NCI-H1417 (cell line): ENCODE measurements at places on chromosomes 1 and 21.

DNA sequence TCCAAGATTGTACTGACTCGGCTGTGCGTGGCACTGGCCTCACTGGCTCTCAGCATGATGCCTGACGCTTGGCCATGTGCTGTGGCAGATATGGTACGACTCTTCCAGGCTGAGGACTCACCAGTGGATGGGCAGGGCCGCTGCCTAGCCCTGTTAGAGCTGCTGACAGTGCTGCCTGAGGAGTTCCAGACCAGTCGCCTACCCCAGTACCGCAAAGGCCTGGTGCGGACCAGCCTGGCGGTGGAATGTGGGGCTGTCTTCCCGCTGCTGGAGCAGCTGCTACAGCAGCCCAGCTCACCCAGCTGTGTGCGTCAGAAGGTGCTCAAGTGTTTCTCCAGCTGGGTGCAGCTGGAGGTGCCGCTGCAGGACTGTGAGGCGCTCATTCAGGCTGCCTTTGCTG, 2.9 kb downstream of the IPO13 start:
- no peak for DNase-seq

DNA sequence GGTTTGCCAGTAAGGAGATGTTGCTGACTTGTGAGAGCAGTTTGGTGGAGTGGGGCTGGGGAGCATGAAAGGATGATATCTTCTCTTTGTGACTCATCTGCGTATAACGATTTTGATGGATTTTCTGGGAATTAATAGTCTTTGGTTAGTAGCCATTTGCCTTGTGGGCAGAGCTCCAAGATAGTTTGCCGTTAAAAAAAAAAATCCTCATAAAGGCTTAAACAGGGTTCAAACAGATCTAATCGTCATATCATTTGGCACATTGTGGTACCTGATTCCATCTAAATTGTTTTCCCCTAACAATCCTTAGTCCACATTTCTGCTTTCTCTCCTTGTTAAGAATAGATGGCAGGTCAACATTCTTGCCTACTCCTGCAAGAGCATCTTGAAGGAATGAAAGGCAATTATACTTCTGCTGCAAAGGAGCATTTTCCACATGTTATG, 168.0 kb downstream of the PPP1R12B start:
- DNase-seq = no peak

GRCh38 chr1:233432916-233433315, 105.4 kb downstream of the MAP3K21 start:
- no peak for DNase-seq

DNA sequence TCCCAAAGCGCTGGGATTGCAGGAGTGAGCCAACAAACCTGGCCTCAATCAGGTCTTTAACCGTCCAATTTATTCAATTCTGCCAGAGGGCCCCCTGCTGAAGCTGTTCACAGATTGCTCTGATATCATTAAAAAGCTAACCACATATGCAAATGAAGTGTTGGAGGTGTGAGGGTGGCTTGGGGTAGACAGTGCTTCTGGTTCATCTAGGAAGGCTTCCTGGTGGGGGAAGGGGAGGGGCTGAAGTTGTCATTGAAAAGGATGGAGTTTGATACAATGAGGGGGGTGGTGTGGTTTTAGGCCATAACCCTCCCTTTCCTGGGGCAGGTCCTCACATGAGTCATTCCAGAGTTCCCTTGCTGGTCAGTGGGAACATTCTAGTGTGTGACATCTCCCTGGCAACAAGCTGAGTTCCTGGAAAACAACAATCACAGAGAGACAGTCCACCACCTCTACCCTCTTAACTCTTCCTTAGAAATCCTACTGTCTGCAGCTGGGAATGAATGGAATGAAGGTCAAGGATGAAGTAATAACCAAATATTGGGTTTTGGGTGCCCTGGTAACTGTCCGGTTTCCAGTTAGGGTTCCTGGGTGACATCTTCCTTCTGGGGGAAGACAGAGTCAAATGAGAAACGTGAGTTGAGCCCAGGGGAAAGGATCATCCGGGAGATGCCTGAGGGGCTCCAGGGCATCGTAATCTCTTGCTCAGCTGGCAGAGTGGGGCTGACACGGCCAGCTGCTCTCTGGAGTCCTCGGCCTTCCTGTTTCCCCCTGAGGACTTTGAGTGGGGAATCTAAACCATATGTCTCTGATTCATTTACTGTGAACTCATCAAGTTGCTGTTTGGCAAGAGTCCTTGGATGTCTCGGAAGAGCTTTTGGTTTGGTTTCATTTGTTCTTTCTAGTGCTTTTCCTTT, 32.2 kb downstream of the BATF3 start:
- no peak for DNase-seq

GRCh38 chr1:163528710-163529348, 207.1 kb downstream of the NUF2 start:
- DNase-seq = peak; percentile 50

DNA sequence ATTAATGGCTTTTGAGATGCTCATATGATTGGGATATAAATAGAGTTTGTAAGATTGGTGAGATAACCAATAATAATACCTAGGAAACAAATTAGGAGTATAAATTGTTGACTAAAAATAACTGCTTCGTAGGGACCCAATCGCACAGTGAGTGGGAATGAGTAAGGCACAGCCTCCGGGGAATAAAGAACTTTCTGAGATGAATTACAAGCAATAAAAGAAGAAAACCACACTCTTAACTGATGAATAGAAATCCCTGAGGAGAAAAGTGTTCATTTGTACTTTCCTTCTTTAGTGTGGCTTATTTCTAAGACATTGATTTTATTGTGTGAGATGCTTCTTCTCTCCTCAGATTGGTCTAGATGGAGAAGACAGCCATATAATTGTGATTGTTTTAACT, 443.4 kb upstream of the PRMT6 start:
- no peak for DNase-seq

GRCh38 chr21:38958940-38959691, 153.4 kb downstream of the ETS2 start:
- DNase-seq = no peak

DNA sequence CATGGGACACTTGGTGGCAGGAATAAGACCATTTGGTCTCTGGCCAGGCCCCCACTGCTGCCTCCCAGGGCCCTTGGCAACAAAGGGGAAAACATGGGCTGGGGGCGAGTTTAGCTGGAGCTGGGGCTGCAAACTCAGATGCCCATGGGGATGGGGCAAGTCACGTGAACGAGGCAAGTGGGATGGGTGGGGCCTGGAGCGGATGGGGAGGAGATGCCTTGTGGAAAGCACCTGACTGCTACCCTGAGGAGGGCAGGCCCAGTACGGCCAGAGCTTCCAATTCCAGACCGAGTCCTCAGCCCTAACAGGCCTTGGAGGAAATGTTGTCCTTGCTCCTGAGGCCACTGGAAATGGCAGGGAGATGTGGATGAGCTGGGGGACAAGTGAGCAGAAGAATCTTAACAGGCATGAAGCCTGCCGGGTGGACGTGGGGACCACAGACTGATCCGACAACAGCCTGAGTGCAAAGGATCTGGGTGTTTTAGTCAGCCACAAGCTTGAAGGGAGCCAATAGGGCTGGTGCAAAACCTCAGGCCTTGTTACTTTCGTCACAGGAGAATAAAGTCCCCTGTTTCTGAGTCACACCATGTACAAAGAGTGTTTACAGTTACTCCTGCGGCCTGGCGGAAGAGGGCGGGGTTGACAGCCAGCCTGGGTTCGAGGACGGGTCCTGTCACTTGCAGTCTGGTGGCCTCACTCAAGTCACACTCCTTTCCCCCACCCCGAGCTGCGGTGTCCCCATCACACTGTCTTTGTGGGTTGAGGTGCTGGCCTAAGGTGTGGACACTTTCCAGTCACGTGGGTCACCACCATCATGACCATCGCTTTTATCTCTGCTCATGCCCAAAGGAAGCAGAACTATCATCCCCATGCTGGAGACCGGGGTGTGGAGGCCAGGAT, 19.1 kb downstream of the RUNX3 start:
- DNase-seq = no peak
